IMR-90 (cell line): ENCODE measurements at places on chromosomes 7 and 10.

GRCh38 chr7:77791336-77791735 is 6.9 kb downstream of the TMEM60 start:
- no peak for DNase-seq

DNA sequence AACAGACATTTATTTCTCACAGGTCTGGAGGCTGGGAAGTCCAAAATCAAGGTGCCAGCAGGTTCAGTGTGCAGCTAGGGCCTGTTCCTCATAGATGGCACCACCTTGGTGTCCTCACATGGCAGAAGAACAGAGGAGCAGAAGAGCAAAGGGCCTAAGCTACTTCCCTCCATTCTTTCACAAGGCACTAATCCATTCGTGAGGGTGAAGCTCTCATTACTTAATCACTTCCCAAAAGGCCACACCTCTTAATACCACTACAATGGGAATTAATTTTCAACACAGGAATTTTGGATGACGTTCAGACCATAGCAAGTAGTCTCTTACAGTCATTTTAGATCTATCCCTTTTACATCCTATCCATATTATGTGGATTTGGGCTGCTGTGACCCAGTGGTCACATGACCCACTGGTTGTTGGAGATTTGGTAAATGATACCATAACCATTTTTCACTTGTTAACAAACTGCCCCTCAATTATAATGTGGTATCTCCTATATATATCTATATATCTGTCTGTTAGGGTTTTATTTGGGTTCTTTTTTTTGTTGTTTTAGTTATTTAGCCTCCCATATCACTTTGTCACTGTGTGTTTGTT is 63.4 kb downstream of the BBS9 start:
- DNase-seq: no peak

GRCh38 chr10:132465889-132466519 is 69.0 kb downstream of the PWWP2B start:
- DNase-seq: no peak

DNA sequence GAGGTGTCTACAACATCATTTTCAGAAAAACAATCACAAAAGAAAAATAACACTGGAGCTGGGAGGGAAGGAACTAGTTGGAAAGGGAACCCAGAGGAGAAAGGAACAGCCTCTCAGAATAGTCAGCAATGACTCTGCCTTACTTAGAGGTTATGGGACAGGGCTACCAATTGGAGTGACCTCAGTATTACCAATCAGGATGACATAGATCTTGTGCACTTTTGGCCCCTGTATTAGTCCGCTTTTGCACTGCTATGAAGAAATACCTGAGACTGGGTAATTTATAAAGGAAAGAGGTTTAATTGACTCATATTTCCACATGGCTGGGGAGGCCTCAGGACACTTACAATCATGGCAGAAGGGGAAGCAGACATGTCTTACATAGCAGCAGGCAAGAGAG is 99.7 kb upstream of the SDK1 start:
- no peak for DNase-seq

- DNase-seq: peak; percentile 66
Observed at GRCh38 chr7:19491821-19492452, 216.9 kb downstream of the POLR1F start.

GRCh38 chr7:11951909-11952308 is 119.9 kb upstream of the THSD7A start:
- DNase-seq: no peak

DNA sequence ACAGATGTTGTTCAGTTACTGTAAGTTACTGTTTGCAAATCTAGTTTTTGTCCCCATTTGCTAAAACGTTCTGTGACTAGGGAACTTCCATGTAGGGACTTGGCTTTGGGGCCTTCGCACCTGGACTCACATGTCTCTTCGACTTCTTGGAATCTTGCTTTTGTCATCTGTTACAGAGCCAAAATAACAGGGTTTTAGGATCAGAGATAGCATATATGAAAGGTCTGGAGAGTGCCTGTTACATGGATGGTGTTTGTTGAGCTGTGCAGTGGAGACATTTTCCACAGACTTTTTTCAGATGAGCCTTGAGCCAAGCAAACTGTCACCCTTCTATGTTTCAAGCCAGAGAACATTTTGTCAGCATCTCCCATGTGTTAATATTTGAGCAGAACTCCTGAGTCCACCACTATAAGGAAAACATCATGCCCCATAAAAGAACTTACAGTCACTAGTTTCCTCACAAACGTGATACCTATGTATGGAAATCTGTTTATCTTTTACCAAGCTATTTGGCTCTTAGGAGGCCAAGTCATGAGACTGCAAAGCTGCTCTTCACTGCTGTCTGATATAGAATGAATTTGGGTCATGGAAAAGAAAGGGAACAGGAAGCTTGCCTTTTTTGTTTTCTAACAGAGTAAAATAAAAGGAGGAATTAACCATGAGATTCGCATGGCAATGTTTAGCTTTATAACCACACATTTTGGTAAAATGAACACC is 818.6 kb upstream of the IGFBP3 start:
- no peak for DNase-seq

- no peak for DNase-seq
Observed at GRCh38 chr10:102677331-102678067, 33.2 kb downstream of the TRIM8 start.
